ENCODE measurements at places on chromosomes 5 and 9.

DNA sequence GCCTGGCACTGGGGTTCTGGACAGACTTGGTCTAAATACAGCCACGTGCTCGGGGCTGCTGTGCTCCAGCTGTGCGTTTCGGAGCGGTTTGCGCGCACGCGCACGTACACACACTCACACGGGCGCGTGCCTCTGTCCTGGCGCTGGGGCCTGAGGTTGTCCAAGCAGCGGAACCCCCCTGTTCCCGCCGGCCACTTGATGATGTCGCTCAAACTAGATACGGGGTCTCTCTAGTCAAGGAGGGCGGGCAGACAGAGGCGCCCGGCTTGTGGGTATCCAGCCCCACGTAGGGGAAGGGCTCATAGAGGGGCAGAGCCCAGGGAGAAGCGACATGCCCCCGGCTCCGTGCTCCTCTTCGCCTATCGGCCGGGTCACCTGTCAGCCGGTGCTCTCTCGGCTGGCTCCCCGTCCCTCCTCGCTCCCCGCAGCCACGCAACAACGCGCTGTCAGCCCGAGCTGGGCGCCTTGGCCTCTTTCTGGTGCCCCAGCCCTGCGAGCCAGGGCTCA lies 8.9 kb downstream of the NR2F1-AS1 start:
- DNase-seq: peak; percentile 13

- DNase-seq: no peak
These were observed 296.3 kb downstream of the KCNN2 start for GRCh38 chr5:114658194-114658593.

DNA sequence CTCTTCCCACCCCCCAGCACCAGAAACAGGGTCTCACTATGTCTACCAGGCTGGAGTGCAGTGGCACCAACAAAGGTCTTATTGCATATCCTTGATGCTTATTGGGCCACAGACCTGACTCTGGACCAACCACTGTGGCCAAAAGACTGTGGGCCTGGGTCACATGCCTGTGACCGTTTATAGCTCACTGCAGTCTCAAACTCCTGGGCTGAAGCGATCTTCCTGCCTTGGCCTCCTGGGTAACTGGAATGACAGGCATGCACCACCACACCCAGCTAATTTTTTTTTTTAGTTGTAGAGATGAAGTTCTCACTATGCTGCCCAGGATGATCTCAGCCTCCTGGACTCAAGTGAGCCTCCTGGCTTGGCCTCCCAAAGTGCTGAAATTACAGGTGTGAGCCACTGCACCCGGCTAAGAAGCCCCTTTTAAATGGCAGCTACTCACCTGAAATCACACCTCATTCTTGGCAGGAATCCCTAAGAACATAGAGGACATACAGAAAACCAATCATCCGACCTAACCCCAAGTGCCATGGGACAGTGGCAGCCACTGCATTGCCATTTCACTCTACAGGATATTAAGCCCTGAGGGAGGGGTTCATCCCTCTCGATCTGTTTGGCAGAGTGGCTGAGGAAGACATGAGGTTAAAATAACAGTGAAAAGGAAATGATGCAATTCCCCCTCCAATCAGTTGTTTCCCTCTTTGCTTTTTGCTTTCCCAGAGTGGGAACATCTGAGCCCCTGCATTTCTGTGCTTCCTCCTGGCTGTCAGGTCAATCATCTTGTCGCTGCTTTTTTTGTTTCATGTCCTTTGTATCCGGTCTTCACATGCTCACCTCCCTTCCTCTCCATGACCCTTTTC lies 74.6 kb downstream of the LRRC70 start:
- peak; percentile 52 for DNase-seq

DNA sequence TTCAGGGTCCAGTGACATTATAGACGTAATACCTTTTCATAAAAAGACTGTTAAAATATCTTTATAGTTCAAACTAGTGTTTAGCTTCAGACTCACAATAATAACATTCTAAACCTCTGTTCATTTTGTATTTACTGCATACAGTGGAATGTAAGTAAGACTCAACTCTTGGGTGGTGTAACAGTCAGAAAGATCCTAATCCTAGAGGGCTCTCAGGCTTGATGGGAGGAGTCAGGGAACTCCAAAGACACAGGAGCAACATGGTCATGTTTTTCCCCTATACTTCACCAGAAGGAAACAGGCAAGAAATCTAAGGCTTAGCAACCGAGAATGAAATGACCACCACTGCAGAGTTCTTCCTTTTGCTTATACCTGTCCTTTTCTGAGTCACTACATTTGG lies 82.6 kb downstream of the MRPS27 start:
- DNase-seq: no peak

DNA sequence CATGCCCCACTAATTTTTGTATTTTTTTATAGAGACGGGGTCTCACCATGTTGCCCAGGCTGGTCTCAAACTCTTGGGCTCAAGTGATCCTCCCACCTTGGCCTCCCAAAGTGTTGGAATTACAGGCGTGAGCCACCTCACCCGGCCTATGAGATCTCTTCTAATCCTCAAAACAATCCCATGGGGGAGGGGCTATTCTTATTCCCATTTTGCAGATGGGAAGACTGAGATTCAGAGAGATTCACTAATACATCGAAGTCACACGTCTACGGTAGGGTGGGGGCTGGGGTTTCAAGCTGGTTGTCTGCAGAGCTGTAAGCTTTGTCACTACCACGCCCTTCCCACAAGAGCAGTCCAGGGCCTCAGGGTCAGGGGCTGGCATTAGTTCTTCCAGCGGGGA lies 14.0 kb upstream of the NTNG2 start:
- no peak for DNase-seq

DNA sequence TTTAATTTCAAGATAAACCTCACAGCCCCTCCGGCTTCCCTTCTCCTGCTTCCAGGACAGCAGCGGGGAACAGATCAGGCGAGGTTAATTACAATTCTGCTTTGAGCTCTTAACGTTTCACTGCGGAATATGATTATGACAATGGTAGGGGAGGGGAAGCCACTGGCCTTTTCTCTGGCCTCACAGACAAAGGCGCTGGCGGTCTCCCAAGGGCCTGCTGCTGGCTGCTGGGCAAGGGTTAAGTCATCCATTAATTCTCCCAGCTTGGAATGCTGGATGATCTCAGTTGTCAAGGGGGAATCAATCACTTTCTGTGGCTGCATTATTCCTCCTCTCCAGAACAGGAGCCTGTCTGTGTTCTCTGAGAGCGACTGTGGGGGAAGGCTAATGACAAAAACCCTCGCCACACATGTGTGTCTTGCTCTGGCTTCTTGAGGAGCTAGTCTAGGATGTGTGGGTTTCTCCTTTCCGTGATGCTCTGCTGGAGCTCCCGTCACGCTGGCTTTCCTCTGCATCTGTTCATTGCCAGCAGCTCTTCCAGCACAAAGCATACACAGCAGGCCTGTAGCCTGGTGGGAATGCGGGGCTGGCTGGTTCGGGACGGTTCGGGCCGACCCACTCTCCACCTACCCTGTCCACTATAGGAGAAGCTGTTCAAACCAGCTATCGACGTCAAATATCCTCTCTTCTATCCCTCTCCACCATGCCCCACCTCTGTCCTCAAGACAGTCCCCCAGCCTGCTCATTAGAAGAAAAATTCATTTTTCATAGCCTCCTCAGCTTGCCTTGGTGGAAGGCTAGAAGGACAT lies 82.8 kb downstream of the DCP2 start:
- DNase-seq: no peak

DNA sequence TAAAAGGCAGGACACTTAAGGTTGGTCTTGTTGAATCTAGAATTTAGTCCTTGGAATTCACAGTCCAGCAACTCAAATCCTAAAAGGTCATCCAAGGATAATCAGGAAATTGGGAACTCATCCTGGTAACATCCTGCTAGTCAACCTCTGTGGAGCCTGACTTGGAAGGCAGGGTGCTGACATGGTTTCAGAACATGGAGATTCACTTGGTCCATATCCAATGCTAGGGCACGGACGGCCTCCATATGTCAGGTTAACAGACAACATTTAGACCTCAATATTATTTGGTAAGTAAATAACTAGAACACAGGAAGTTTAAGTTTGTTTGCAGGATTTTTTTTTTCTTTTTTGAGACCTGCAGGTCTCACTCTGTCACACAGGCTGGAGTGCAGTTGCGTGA lies 783 bp upstream of the DNAH5 start:
- no peak for DNase-seq

DNA sequence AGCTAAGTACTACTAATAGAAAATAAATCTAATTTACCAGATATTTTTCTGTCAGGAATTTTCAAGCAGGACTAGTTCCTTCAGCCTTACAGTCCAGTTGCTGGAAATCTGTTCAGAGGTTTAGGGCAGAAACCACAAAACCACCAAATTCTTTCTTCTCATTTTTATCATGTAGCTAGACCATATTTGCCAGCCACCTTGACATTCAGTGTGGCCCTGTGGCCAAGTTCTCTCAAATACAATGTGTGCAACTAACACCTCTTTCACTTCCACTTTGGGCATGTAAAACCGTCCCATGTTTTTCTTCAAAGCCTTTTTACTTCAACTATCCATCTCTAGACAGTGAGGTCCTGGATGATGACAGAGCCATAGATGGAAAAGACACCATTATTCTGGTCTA lies 1133.2 kb upstream of the CDH18 start:
- no peak for DNase-seq

Data from common myeloid progenitor, CD34-positive (primary cell).